ENCODE measurements at places on chromosomes 16 and 17. TPM values are rescaled to one million over a fixed set of nuclear protein-coding genes. Genes with fewer than 3 reads are reported as not detected.

The ADORA2B gene
- total RNA-seq = 7.9 TPM

The KIF2B gene
- not detected for total RNA-seq

- no peak overlapping the region for H3K4me3 ChIP-seq
- no peaks in the 10 kb centered on the region for H3K27me3 ChIP-seq
- peak overlapping the region; percentile 52 for H3K27ac ChIP-seq
- H3K4me1 ChIP-seq = peaks cover 28% of the 10 kb centered on the region
Measured at GRCh38 chr17:4247361-4247970, 16.3 kb downstream of the ANKFY1 start.

The NR1D1 gene
- 4.2 TPM for total RNA-seq

GRCh38 chr17:76274112-76274956 lies 9.2 kb downstream of the UBALD2 start:
- H3K27ac ChIP-seq = no peak overlapping the region
- DNase-seq = no peak
- H3K4me3 ChIP-seq = no peak overlapping the region
- H3K36me3 ChIP-seq = no peaks in the 10 kb centered on the region
- H3K4me1 ChIP-seq = peaks cover 10% of the 10 kb centered on the region
- H3K27me3 ChIP-seq = no peaks in the 10 kb centered on the region

The CES3 gene
- 1.0 TPM for total RNA-seq

- H3K27ac ChIP-seq = 0 out of 2 replicates have a peak overlapping the region, but pooled peaks have one; percentile 79
- no peaks in the 10 kb centered on the region for H3K27me3 ChIP-seq
- no peaks in the 10 kb centered on the region for H3K36me3 ChIP-seq
Measured at GRCh38 chr17:30340801-30341356, 7.0 kb upstream of the TMIGD1 start.

GRCh38 chr17:4098521-4099209 lies 44.2 kb downstream of the ZZEF1 start:
- no peak for DNase-seq
- no peaks in the 10 kb centered on the region for H3K27me3 ChIP-seq
- no peaks in the 10 kb centered on the region for H3K4me1 ChIP-seq
- no peak overlapping the region for H3K4me3 ChIP-seq
- H3K27ac ChIP-seq = no peak overlapping the region
- H3K36me3 ChIP-seq = peaks cover 10% of the 10 kb centered on the region

DNA sequence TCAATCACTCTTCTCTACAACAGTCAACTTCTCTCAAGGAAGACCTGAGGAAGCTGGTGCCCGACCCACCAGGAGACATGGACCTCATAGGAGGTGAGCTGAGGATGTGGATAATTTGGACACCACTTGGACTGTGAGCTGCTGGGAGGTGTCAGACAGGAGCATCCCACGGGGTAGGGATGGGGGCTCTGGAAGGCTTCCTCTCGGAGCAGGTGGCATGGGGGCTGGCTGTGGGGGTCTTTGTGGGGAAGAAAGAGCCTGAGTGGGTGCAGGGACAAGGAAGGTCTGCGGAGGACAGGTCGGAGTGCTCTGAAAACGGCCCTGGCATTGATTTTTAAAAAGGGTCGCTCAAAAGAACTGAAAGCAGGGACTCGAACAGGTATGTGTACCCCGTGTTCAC lies 64.0 kb downstream of the TBC1D16 start:
- peaks cover 14% of the 10 kb centered on the region for H3K4me1 ChIP-seq
- peaks cover 8% of the 10 kb centered on the region for H3K36me3 ChIP-seq
- no peak overlapping the region for H3K4me3 ChIP-seq
- no peak overlapping the region for H3K27ac ChIP-seq
- no peaks in the 10 kb centered on the region for H3K27me3 ChIP-seq

DNA sequence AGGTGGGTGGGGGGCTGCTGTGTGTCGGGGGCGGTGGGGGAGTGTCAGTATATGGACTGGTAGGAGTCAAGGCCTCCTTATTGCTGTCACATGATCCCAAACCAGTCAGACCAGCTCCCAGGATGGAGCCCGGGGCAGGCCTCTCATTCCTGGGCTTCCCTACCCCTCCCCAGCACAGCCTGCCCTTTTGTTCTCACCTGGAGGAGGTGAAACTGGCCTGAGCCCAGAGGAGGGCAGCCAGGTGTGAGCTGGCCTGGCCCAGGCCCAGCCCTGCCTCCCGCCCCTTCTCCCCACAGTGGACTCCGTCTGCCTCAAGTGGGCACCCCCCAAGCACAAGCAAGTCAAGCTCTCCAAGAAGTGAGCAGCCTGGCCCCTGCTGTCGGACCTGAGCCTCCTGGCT lies 4.6 kb downstream of the PRSS8 start:
- H3K36me3 ChIP-seq = peaks cover 9% of the 10 kb centered on the region
- H3K4me1 ChIP-seq = peaks cover 28% of the 10 kb centered on the region
- H3K4me3 ChIP-seq = no peak overlapping the region
- DNase-seq = peak; percentile 74
- H3K27ac ChIP-seq = peak overlapping the region; percentile 84

GRCh38 chr17:61451538-61452300 lies 503 bp upstream of the TBX4 start:
- no peak overlapping the region for H3K27ac ChIP-seq
- peak overlapping the region; percentile 62 for H3K4me3 ChIP-seq
- H3K27me3 ChIP-seq = peaks cover 100% of the 10 kb centered on the region
- peaks cover 25% of the 10 kb centered on the region for H3K4me1 ChIP-seq

Data from GM23338 (cell line).